ENCODE measurements at places on chromosomes 3 and 15.

GRCh38 chr3:64505419-64505818 is 182.4 kb downstream of the ADAMTS9 start:
- DNase-seq = no peak

- no peak for DNase-seq
Measured at GRCh38 chr15:47339800-47340570, 377.3 kb upstream of the SEMA6D start.

- no peak for DNase-seq
Measured at GRCh38 chr3:105997800-105998526, 129.2 kb upstream of the CBLB start.

GRCh38 chr3:11379824-11380701 is 107.9 kb downstream of the ATG7 start:
- no peak for DNase-seq

DNA sequence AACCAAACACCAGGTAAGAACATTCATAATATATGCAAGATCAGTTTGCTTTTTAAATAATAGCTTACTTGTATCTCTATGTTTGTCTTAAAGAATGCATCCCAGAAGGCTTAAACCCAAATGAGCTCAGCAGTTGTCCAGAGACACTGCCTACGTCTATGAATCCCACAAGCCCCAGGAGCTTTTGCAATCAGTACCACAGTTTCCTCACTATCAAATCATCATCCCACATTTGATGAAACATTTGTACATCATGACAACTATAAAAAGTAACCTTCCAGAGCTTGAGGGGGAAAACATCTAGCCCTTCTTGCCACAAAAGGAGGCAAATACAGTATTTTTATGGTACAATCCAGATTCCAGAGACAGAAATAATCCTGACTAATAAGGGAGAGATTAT is 63.7 kb downstream of the ATP8B4 start:
- no peak for DNase-seq

DNA sequence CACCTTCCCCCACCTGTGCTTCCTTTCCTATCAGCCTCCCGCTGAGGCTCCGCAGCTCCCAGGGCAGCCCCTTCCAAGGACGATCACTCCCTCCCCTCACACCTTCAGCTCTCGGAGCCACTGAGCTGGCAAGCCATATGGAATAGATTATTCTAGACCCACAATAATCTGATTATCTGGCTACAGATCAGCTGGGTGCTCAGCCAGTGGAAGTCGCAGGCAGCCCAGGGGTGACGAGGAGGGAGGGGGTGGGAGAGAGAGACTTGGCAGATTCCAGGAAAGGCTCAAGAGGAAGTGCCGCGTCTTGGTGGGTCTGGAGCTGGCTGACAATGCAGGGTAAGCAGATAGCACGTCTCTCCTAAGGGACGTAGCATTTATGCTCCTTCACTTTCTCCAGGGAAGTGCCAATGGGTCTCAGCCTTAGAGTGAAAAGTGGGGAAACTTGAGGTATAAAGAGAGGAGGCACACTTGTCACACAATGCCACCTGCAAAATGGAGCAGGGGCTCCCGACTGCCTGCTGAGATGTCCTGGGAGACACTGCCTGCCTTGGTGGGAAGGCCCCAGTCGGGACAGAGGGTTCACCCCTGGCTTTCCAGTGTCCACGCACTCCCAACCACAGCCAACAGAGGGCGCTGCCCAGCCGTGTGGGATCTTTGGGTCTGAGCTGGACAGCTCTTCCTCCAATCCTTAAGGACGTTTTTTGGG is 9.4 kb upstream of the MESP1 start:
- peak; percentile 85 for DNase-seq
